ENCODE measurements at places on chromosomes 5 and 9. TPM values are rescaled to one million over a fixed set of nuclear protein-coding genes. Genes with fewer than 3 reads are reported as not detected.

The PCDHA9 gene
- polyA plus RNA-seq: not detected

The NUTM2G gene
- 0.38 TPM for polyA plus RNA-seq

The GMCL2 gene
- not detected for polyA plus RNA-seq

The NME5 gene
- polyA plus RNA-seq: 1.2 TPM

The LRRC19 gene
- 0.12 TPM for polyA plus RNA-seq

The LTC4S gene
- polyA plus RNA-seq: 1.3 TPM

The SPAAR gene
- 1.8 TPM for polyA plus RNA-seq

The SLC46A2 gene
- 0.10 TPM for polyA plus RNA-seq

The OMD gene
- 5.7 TPM for polyA plus RNA-seq

The TSPAN17 gene
- polyA plus RNA-seq: 26.2 TPM

The GABRA1 gene
- polyA plus RNA-seq: 0.16 TPM

The GADD45G gene
- 10.2 TPM for polyA plus RNA-seq

The PLAC8L1 gene
- 1.0 TPM for polyA plus RNA-seq

The RNF180 gene
- 1.3 TPM for polyA plus RNA-seq

The OR1Q1 gene
- polyA plus RNA-seq: not detected

The SMAD5 gene
- 50.4 TPM for polyA plus RNA-seq
